ENCODE measurements at places on chromosomes 13 and 19.
A peak's percentile ranks its signal among the peaks of the same experiment; 100 is the strongest.

DNA sequence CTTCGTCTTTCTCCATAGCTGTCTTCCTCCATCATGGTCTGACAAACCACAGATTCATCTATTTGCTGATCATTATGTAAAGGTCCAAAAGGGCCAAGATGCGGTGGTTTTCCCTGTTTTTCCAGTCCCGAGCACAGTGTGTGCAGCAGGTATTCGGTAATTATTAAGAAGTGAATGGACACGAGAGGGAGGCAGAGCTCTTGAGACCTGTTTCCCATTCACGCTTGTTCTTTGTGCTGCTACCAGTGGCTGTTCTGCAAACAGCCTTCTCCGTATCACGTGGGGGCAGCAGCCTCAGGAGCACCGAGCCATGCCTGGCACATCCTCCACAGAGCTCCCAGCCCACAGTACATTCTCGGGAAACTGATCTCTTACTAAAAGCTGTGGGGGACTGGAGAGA, 50.3 kb downstream of the CCDC70 start:
- DNase-seq, result peak; percentile 22

GRCh38 chr13:92719868-92720267, 506.7 kb upstream of the GPC6 start:
- peak; percentile 12 for DNase-seq

- DNase-seq, result peak; percentile 47
Observed at GRCh38 chr19:18340190-18340989, at the start of gene PGPEP1. Gene PGPEP1, plus strand, starts transcription at chr19:18340598. Its CDS starts 84 bp downstream, at chr19:18340682.

DNA sequence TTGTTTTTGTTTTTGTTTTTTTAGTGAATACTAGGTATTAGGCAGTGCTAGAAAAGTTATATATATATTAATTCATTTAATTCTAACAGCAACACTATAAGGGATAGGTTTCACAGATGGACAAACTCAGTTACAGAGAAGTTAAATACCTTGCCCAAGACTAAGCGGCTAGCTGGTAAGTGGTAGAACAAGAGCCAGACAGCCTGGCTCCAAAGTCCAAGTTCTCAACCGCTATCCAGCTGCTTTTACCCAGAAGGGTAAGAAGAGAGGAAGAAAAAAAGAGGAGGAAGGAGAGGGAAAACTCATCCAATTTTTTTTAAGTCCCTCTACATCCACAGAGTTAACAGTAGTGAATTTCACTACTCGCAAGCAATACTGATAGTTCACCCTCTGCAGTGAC, 217.0 kb downstream of the SPRY2 start:
- DNase-seq, result no peak

DNA sequence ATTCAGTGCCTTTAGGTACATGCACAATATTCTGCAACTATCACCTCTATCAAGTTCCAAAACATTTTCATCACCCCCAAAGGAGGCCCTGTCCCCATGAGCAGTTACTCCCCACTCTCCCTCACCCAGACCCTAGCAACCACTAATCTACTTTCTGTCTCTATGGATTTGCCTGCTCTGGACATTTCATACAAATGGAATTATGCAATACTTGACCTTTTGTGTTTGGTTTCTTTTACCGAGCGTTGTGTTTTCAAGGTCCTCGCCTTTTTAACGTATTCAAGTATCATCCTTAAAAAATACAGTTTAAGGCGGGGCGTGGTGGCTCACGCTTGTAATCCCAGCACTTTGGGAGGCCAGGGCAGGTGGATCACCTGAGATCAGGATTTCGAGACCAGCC, 159.7 kb downstream of the IER2 start:
- no peak for DNase-seq
